ENCODE measurements at places on chromosomes 13 and 19.

DNA sequence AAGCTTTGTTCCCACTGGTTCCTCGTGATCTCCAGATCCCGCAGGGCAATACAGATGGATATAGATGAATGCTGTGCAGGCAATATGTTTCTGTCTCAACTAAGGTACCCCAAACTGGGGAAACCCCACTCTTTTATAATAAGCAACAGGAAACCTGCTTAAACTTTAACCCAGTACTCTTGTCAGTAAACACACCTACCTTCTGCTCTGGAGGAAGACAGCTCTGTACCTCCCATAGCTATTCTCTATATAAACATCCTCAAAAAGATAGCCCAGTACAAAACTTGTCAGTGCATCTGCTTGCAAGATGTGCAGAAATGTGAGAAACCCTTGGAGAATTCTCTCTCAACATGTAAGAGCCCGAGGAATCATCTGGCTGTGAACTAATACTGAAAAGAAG lies 583.6 kb downstream of the OLFM4 start:
- DNase-seq: no peak

DNA sequence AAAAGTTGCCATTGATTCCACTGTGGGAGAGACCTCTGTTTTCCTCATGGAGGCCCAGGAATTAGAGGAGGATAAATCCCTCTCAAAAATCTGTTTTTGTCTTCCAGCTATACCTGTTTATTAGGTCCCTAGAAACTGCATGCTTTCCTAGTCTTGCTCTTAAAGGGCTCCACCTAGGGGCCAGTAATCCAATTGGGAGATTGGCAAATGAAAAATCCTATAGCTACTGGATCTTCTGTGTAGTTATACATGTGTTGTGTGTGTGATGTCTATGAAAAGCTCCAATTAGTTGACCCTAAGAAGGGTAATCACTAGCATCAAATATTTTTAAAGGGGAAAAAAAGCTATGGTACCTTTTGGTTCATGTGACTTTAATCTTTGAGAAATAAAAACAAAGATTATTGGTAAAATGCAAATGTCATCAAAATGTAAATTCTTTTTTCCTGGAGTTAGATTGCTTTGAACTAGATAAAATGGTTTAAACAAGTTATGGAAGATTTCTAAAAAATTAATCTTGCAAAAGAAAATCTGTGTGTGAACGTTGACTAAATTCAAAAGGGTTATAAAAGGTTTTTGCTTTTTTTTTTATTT lies 63.4 kb upstream of the C1QTNF9B start:
- no peak for DNase-seq

DNA sequence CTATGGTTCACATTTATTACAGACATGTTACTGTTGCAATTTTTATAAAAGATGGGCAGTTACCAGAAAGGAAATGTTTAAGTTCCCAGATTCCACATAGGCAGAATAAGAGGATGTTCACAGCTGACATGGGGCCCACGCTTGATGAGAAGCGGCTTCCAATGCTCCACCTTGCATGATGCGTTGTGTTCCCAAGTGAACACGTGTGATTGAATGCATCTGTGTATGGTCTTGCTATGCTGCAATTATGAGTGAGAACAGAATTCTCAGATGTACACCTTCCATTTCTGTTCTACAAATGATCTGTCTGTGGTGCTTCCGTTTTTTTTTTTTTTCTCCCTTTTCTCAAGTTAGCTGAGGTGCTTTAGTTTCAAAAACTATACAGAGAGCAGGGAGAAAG lies 15.5 kb downstream of the UPF3A start:
- no peak for DNase-seq

DNA sequence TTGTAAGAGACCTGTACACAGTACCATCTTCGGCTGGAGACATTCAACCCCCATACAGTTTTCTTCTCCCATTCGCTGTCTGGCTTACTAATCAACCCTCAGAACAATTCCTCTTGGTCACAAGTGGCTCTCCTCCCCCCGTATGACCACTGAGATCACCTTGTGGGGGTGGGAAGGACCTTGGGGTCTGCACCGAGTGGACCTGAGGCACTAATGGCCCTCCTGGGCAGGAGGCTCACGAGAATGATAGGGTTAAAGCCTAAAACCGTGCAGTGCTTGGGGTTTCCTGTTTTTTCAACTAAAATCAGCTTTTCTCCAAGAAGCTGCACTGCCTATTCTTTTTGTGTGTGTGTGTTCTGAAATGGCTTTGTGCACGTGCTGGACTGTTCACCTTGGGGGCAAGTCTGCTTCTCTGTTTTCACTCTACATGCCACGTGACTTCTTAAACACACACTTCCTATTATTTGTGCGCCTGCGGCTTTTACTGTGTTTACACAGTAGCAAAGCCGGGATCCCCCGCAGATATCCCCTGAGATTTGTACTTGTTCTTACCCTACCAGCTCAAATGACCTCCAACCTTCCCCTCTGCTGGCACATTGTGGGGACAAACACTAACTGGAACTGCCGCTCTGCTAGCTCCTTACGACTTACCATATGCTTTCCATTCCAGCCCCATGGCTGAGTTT lies 12.3 kb downstream of the RBM26 start:
- no peak for DNase-seq

DNA sequence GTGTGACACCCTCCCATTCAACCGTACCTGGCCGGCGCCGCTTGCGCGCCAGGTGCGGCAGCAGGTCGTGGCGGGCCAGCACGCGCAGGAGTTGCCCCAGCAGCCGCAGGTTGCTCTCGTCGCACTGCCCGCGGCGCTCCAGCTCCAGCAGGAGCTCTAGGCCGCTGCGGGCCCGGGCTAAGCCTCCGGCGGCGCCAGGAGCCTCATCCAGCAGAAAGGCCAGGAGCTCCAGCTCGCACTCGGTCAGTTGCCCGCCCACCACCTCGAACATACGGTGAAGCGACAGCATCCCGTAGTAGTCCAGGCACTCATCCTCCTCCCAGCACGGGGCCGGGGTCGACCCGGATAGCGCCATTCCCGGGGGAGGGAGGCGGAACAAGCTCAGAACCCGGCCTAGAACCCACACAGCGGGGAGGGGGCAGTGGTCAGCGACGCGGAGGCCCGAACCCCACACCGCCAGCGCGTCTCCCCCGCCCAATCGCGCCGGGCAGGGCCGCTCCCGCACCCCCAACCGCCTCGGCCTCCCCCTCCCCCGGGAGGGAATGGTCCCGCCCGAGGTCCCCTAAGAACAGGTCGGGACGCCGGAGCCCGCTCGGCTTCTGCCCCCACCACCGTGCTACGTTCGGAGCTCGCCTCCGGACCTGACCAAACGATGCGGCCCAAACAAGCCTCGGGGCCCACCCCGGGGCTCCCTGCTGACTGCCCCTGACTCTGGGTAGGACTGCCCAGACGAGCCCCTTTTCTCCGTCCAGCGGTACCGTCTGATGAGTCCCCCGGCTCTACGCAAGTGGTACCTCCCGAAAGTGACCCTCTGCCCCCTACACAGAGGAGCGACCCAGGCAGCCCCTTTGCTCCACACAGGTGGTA lies 591 bp downstream of the DEDD2 start:
- DNase-seq: peak; percentile 46

DNA sequence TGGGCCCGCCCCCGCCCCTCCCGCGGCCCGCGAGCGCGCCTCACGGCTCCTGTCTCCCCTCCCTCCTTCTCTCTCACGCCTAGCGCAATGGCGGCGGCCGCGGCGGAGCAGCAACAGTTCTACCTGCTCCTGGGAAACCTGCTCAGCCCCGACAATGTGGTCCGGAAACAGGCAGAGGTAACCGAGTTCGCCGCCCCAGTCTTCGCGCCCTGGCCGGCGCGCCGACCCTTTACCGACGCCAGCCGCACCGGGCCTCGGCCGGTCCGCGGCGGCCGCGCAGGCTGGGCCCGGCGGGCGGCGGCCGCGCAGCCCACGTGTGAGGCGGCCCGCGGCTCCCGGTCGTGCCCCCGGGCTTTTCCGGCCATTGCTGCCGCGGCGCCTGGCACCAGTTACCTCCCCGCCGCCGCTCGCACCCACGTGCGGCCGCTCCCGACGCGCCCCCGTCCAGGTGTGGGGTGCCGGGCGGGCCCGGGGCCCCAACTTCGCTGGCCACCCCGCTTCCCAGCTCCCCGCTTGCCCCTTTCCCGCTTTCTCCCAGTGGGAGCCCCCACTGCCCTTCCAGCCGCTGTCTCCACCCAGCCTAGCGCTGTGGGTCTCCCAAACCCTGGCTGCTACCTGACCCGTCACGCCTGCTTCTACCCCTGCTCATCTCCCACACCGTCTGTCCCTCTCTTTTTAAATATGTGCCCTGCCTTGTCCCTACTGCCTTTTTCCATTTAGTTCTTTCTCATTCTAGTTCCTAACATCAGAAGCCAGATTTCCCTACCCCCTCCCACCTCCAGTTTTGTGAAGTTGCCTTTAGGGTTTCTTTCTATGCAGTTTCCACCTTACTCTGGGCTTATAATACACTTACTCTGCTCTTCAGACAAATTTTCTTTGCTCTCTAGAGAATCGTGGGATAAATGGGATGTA lies 23.4 kb downstream of the IPO5 start:
- peak; percentile 26 for DNase-seq

DNA sequence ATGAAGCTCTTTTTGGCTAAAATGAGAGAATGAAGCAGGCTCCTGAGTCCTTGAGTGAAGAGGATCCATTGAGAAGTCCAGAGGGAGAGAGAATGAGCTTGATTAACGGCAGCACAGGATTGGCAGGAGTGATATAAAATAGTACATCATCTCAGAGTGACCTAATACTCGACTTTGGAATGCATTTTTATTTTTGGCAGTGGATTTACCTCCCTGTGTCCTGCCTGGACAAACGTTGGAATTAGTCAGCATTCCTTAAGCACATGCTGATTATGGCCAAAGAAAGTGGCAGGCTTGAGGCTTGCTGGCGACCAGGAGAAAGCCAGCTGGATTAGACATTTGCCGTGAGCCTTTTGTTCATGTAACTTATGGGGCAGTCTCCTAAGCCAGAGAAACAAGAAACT lies 22.9 kb downstream of the LRCH1 start:
- DNase-seq: peak; percentile 83

DNA sequence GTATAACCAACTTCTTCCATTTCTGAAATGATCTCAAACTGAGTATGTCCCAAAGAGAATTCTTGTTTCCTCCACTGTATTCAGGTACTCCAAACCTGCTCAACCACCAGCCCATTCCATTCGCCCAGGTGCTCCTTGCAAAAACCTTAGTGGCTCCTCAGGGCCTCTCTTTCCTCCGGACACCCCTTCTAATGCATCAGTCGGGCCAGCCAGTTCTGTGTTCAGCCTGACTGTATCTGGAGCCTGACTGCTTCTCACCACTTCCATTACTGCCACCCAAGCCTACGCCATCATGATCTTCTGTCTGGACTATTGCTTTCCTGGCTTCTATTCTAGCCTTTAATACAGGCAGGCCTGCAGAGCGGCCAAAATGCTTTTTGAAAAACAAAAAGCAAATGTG lies 1.5 kb downstream of the PHF11 start:
- no peak for DNase-seq

DNA sequence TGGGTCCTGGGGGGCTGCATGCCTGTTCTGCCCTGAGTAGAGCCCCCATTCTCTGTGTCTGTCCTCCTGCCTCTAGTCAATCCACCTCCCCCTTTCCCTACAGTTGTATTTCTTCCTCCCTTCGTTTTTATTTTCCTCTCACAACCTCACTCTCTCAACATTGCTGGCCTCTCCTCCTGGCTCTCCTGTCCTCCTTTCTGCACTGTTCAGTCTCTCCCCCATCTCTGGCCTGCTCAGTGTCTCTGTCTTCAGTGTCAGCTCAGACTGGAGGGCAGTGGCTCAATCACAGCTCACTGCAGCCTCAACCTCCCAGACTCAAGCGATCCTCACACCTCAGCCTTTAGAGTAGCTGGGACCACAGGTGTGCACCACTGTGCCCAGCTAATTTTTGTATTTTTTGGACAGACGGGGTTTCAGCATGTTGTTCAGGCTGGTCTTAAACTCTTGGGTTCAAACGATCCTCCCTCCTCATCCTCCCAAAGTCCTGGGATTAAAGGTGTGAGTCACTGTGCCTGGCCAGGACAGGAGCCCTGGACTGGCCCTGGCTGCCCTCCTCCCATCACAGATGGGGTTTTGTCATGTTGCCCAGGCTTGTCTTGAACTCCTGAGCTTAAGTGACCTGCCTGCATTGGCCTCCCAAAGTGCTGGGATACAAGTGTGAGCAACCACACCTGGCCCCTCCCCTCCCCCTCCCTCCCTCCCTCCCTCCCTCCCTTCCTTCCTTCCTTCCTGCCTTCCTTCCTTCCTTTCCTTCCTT lies 32.0 kb upstream of the IGFL1 start:
- peak; percentile 70 for DNase-seq

- no peak for DNase-seq
These were observed 8.8 kb upstream of the SHKBP1 start for GRCh38 chr19:40567750-40568494.

DNA sequence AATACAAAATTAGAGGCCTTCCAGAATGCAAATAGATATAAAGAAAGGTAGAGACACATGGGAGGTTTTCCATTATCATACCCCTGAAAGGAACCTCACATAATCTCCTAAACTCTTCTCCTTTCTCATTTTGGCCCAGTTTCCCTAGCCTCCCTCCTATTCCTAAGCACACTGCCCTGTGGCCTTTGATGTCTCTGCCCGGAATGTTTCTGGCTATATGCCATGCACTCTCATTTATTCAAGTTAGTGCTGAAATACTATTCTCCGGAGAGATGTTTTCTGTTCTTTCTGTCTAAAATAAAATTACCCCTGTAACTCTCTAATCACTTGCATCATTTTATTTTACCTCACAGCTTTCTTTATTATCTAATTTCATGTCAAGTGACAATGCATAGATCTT lies 1287.7 kb downstream of the SLITRK5 start:
- no peak for DNase-seq

GRCh38 chr19:37683520-37683919 lies 28.3 kb upstream of the ZFP30 start:
- no peak for DNase-seq

DNA sequence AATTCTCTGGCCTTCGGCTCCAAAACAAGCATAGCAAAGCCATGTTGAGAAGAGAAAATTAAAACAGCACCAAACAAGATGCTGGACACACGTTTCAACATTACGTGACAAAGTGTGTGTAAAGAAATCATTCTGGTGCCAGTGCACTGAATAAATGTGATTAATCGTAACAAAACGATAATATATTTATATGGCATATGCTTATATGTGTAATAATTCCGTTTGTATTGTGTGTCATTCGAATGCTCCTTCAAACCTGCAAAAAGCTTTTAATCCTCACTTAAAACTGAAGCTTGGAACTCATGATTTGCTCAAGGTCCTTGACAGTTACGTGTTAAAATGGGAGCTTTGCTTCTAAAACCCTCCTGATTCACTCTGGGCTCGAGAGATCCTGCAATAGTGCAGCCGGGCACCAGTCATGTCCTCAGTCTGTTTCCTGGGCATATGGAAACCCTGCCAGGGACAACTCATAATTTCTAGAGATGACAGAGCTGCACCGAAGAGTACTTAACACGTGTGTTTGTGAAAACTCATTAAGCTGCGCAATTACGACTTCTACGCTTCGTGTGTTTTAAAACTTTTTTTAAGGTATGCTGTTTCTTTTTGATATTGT lies 731 bp upstream of the AKAP8L start:
- peak; percentile 68 for DNase-seq

GRCh38 chr19:47351548-47351947 lies 2.4 kb downstream of the DHX34 start:
- peak; percentile 26 for DNase-seq

- no peak for DNase-seq
These were observed 5.5 kb upstream of the KLK6 start for GRCh38 chr19:50974702-50975556.
